Activated naive CD4-positive, alpha-beta T cell (primary cell): ENCODE measurements at places on chromosomes 3 and 15.

DNA sequence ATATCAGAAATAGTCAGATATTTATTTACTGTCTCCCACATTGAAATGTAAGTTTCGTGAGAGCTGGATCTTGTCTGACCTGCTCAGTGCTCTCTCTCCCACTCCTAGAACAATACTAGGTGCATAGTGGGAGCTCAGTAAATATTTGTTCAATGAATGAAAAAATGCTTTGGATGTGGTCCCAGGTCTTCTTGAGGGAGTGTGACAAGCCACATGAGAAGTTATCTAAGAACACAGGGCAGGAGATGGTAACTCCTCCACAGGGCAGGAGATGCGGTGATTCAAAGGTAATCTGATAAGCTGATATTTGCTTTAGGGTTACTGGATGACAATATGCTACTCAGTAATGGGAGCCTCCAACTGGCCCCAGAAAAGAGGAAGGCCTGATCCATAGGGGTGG is 25.8 kb upstream of the PLA2G4E start:
- DNase-seq: no peak

DNA sequence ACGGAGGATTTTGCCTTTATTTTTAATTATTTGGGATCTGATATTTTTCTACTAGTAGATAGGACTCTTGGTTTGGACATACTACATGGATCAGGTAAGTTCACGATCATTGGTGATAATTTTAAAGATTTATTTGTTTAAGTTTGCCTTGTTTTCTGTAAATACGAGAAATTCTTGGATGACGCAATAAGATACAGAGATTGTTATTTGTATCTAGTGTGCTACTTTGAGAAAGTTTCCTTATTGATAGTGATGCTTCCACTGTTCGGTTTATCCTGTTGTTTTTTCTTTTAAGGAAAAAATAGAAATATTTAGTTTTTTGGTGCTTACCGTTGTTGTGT is 577 bp downstream of the CHD2 start:
- DNase-seq: no peak

DNA sequence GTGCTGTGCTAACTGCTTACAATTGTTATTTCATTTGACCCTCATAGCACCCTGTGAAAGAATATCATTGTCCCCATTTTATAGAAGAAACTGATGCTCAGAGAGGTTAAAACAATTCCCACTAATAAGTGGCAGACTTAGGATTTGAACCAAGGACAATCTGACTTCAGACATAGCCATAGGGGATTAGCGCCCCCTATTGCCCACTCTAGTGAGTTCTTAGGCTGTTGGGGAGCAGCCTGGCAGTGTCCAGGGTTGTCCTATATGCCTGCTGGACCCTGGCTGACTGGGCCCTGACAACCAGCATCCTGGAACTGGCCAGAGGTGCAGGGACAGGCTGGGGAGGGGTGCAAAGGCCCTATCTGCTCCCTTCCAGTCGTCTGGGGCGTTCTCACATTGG is 15.4 kb downstream of the DPH3 start:
- DNase-seq: no peak

- no peak for DNase-seq
Measured at GRCh38 chr15:83275412-83275811, 9.1 kb downstream of the BNC1 start.

- no peak for DNase-seq
Measured at GRCh38 chr3:21054064-21054463, 696.9 kb downstream of the ZNF385D start.

GRCh38 chr15:78308422-78309032 is 9.1 kb upstream of the SKIC8 start:
- DNase-seq: no peak

DNA sequence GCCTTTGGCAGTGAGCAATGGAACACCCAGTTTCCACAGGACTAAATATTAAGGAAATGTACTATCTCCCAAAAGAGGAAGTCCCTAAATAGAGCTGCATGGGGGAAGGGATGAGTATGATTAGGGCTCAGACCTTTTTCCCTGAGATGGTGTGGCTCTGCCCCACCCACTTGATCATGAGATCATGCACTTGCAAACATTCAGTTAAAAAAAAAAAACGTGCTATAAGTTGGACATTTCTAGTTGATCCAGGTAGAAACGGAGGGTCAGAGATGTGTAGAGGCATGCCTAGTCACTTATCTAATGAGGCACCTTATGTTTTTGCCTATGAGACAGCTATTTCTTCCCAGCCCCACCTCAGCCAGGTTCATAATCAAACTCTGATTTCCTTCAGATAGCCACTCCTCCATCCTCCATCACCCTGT is 24.5 kb upstream of the SSR3 start:
- DNase-seq: no peak

GRCh38 chr15:99421172-99421656 is 144.6 kb upstream of the MEF2A start:
- no peak for DNase-seq

DNA sequence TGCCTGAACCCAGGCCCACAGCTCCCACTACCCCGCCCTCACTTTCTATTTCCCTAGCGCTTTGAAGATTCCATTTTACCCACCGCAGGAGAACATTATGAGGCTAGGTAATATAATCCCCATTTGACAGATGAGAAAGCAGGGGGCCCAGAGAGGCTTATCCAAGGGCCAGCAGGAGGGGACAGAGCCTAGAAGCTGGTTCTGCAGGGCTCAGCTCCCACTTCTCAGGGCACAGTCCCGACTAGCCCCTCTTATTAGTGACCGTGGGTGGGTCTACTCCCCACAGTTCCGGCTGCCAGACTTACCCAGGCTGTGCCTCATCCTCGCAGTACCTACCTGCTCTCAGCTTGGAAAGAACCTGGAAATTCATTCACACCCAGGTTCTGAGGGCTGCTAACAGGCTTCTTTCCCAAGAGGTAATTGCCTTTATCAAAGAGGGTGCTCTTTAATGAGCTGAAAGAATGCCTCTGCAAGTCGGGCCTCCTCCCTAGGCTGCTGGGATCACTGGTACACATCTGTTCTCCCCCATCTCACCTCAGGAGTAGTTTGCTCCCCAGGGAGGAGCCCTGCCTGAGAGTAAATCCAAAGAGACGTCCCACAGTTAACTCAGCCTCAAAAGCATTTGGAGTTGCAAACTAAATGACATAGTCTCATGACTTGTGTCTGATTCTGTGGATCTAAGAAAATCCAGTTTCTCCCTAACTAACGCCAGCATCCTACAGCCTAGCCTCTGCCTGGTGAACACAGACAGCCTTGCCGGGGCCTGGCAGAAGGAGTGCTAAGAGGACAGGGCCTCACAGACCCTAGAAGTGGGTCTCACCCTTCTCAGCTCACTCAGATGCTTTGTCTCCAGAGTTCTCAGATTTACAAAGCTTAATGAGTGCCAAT is 125.0 kb downstream of the CHSY1 start:
- no peak for DNase-seq

DNA sequence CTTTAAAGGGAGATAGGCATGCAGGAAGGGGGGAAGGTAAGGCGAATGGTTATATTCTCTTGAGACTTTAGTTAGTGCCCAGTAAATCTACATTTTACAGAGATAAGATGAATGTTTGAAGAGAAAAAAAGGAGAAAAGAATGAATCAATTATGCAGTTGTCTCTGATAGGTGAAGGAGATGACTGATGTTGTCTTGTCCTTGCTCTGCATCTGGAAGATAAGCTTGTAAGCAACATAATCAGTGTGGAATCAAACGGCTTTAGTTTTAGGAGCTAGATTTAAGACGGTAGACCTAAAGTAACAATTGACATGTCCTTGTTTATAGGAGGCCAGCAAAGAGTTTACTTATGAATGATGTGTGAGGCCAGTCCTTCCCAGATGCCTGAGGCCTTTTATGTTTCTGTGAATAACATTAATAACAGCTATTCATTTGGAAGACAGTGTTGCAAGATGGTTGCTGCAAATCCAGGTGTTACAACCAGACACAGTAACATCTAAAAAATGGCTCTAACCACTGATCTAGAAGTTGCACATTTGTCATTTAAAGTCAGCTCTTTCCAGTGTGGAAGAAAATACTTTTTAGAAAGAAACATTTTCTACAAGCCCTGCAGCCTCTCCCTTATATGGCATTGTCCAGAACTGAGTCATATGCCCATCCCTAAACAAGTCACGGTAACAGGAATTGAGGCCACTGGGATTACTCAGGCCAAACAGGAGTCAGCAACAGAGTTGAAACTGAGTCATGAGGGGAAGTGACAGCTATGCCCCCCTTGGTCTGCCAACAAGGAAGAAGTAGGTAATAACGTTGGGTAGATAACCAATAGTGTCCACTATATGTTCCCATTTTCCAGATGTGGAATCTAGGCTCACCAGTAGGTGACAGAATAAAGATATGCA is 77.5 kb upstream of the FBN1 start:
- DNase-seq: no peak

DNA sequence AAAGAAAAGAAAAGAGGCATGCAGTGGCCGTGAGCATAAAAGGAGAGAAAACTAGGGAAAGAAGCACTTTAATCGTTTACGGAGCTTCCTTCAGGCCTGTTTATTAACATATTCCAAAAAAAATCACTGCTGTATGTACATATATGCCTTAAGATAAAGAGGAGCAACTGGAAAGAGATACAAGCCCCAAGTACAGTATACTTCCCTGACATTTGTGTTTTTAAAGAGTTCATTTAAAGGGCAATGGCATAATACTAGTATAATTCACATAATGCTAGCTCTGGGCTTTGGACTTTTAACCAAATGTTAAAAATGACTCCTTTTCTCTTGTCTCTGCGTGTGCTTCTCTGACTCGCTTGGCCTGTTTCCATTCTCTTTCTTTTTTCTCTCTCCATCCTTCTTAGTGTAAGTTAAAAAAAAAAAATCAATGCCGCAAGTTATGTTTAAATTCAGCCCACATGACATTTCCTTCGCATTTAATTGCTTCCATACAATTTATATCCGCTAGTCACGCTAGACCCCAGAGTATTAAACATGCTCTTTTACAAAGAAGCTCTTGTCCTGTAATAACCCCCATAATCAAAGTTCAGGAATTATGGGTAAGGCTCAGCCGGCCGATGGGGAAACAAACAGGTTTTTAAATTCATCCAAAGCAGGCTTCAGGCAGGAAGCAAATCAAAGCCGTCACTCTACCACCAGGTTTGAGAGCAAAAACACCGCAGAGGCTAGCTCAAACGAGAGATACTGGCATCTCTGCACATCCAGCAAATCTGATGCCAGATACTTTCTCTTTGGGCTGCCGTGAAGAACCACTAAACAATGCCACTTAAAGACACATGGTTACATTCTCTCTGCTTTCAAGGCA is 19.4 kb downstream of the WWTR1 start:
- no peak for DNase-seq

- DNase-seq: no peak
Measured at GRCh38 chr3:72177075-72178050, 392.4 kb upstream of the PROK2 start.

GRCh38 chr3:81764665-81765064 is 3.2 kb upstream of the GBE1 start:
- no peak for DNase-seq

DNA sequence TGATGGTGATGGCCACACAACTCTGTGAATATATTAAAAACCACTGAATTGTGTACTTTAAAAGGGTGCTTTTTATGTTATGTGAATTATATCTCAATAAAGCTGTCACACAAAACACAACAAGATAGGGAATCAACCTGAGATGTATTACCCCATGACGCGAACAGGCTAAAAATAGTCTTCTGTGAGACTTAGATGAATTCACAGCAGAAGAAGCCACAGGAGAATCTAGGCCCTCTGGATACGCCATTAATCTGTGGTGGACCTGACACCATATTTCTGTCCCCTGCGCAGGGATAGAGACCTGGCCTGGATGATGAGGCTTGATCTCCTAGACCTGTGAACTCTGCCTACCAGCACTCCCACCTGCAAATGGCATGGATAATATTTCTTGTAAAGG is 146.0 kb upstream of the HACD2 start:
- no peak for DNase-seq

DNA sequence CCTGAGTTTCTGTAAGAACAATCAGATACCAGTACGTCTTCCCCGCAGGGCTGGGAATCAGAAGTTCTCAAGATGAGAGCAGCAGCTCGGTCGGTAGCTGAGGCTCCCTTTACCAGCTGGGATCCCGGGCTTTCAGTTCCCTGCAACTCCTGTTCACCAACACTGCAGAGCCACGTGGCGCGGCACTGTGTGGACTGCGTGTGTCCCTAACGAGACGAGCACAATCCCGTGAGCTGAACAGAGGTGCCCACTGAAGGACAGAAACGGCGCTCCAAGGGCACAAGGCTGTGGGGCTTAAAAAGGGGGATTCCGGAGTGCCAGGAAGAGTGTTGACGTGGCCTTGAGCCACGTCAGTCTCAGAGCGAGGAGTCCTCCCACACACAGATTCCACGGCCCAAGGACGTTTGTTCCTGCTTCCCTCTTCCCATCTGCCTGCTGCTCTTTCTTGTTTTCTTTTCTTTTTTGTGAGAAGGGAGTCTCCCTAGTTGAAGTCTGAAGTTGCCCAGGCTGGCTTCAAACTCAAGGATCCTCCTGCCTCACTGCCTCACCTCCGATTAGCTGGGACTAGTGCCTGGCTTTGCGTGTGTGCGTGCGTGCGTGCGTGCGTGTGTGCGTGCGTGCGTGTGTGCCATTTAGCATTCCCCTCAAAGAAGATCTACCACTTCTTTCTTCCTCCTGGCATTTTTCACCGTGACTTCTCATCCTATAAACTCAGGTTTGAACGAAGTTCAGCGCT is 37.1 kb upstream of the RPL35A start:
- DNase-seq: no peak

GRCh38 chr3:184579513-184579912 is 17.9 kb downstream of the EPHB3 start:
- no peak for DNase-seq

DNA sequence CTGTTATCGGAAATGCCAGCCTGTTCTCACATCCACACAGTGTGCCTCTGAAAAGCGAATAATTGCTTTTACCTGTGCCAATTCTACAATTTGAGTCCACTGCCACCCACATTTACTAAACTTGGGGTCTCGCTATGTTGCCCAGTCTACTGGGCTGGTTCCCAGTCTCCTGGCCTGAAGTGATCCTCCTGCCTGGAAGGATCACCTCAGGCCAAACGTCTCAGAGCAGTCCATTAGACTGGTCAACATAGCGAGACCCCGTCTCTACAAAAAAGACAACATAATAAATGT is 827 bp upstream of the INO80 start:
- DNase-seq: no peak

DNA sequence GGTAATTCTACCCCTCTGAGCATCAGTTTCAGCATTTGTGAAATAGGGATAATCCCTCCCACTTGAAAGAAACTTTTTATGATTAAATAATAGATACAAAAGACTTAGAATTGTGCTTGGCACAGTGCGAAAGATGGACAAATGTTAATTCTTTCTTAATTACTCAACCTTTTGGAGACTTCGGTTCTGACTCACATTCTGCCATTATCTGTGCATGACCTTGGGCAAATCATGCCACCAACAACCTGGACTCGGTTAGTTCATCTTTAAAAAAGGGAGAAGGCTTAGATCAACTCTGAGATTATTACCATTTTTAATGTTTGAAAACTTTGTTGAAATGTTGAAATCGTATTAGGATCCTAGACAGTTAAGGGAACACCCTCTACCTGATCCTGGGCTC is 40.6 kb upstream of the POLR2M start:
- DNase-seq: no peak

- DNase-seq: no peak
Measured at GRCh38 chr3:178618197-178618596, 82.0 kb downstream of the KCNMB2 start.

GRCh38 chr15:74417225-74417624 is 16.5 kb downstream of the SEMA7A start:
- DNase-seq: no peak
